NCI-H524 (cell line): ENCODE measurements at places on chromosomes 7 and 10.
A peak's percentile ranks its signal among the peaks of the same experiment; 100 is the strongest.

- DNase-seq = no peak
Measured at GRCh38 chr10:93458821-93459257, 23.3 kb downstream of the MYOF start.

GRCh38 chr7:30594048-30594539, 584 bp upstream of the GARS1 start:
- no peak for DNase-seq

DNA sequence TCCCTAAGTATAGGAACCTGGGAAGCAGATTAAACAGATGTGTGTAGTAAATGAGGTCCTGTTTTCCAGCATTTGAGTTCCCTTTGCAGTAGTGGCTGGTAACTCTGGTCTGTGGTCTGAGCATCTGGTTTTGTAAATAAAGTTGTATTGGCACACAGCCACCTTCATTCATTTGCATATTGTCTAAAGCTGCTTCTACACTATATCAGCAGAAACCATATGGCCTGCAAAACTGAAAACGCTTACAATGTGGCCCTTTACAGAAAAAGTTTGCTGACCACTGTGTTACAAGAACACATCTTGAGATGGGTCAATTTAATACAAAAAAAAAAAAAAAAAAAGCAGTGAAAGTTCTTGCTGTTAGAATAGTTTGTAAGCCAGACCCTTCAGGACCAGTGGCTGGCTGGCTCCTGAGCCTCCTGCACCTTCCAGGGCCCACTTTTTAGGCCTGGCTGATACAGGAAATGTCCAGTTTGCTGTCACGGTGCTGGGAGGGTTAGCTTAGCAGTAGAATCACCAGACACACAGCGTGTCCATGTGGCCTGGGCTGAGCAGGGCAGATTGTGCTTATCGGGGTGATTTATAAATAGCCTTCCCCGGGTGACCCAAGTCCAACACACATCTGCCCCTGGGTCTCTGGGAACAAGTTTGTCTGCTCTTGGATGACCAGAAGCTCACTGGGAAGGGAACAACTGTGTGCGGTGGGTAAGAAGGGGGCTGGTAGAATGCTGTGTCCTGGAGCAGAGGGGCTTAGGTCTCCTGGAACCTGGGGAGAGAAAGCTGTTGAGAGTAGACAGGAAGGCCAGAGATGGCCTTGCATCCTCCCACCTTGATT, 1.4 kb downstream of the C10orf71 start:
- no peak for DNase-seq

DNA sequence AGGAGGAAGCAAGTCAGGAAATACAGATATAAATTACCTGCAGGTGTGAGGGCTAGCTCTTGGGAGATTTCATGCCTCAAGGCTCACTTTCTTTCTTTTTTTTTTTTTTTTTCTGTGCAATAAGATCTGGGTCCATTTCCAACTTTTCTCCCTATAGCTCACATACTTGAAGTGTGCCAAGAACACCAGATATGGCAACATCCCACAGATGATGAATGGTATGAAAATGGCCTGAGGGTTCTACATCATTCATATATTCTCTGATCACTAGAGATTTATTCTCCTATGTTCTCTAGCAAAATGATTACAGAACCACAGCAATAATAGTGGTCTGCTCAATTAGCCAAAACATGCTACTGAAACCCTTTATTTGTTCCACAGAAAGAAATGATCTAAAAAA, 117.2 kb downstream of the LRRTM3 start:
- no peak for DNase-seq

GRCh38 chr10:102675011-102675665, 30.9 kb downstream of the TRIM8 start:
- DNase-seq = no peak

DNA sequence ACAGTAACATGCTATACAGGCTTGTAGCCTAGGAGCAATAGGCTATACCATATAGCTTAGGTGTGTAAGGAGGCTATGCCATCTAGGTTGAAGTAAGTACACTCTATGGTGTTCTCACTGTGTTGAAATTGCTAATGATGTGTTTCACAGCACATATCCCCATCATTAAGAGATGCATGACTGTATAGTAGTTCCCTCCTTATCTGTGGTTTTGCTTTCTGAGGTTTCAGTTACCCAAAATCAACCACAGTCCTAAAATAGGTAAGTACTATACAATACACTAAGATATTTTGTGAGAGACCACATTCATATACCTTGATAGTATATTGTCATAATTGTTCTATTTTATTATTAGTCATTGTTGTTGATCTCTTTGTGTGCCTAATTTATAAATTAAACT, 12.7 kb downstream of the FZD1 start:
- no peak for DNase-seq

DNA sequence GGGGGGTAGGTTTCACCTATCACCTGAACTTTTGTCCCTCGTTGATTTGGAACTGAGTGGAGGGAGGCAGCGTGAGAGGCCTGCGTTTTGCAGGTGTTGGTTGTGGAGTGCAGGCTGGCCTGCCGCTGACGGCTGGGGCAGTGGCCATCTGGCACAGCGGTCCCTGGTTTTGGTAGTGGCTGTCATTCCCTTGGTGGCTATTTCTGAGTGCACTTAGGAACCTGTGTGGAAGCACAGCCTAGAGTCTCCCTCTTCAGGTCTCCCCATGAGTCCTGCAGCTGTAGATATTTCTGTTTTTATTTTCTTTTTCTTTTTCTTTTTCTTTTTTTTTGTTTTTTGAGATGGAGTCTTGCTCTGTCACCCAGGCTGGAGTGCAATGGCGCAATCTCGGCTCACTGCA, 129.2 kb downstream of the CUL2 start:
- DNase-seq = peak; percentile 62

DNA sequence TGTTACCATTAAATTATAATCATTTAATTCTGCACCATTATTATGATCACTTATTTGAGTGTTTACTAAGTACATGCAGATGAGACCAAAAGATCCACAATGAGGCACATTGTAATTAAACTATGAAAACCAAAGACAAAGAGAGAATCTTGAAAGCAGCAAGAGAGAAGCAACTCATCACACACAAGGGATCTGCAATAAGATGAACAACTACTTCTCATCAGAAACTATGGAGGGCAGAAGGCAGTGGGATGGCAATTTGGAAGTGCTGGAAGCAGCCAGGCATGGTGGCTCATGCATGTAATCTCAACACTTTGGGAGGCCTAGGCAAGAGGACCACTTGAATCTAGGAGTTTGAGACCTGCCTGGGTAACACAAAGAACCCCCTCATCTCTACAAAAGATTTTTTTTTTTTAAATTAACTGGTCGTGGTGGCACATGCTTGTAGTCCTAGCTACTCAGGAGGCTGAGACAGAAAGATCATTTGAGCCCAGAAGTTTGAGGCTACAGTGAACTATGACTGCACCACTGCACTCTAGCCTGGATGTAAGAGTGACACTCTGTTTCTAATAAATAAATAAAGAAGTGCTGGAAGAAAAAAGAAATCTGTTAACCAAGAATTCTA, 47.7 kb downstream of the CDK6 start:
- no peak for DNase-seq

- no peak for DNase-seq
Measured at GRCh38 chr10:12690525-12691126, 310.9 kb downstream of the CCDC3 start.

DNA sequence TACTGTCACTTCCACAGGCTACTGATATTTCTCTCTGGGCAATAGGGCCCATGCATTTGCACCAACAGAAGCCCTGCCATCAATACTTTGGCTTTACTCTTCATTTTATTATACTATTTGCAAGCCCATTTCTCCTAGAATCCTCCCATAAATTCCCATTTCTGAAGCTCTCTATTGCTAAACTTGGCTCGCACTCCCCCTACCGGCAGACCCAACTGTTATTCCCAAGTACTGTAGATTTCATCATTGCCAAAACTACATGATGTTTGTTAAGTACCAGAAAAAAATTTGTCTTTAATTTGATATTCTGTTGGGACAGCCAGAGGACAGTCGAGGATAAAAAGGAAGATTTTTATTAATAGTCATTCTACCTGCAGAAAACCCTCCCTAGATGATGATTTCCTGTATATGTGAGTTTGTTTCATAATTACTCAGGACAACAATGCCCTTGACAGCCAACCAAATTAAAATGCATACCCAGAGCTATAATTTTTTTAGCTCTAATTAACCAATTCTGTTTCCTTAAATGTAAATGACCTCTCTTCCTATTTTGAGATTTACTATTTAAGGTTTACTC, 298.6 kb downstream of the REEP3 start:
- peak; percentile 18 for DNase-seq

DNA sequence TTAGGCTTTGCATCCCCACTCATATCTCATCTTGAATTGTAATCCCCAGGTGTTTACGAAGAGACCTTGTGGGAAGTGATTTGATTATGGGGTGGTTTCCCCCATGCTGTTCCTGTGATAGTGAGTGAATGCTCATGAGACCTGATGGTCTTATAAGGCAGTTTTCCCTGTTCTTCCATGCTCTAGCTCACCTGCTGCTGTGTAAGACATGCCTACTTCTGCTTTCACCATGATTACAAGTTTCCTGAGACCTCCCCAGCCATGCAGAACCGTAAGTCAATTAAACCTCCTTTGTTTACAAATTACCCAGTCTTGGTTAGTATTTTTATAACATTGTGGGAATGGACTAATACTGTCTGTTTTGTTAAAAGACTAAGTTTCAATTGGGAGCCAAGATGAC, 35.3 kb upstream of the ZNF92 start:
- no peak for DNase-seq

GRCh38 chr10:29120216-29120615, 168.7 kb upstream of the LYZL1 start:
- DNase-seq = no peak

DNA sequence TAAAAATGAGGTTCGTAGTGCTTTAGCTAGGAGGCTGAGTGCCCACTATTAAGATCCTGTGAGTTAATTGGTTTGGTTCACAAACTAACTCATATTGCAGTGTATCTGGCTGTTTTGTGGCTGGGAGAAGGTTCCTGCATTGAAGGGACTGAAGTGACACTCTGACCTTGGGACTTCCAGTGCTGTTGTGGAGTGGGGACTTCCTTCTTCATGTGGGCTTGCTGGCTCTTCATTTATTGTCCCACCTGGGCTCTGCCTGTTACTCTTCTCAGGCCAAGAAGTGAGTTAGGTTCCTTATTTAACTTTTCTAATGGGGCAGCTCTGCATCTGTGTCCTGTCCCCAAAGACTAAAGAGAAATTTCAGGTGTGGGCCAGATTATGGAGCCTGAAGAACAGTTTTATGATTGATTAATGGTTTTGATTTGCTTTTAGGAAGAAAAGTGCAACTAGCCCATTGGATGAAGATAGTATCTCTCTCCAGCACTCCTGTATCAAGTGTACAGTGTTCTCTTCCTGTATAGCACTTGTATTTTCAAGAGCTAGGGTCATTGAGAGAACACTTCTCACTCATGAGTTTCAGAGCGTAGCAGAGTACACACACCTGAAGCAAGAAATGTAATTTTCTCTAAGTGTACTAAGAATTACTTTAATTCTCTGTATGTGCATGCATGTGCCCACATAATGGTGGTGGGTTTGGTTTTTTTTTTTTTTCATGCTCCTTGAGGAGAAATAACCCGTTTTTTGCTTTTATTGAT, 54.8 kb downstream of the AUTS2 start:
- no peak for DNase-seq

- no peak for DNase-seq
Measured at GRCh38 chr7:41336455-41336952, 366.4 kb downstream of the INHBA start.

DNA sequence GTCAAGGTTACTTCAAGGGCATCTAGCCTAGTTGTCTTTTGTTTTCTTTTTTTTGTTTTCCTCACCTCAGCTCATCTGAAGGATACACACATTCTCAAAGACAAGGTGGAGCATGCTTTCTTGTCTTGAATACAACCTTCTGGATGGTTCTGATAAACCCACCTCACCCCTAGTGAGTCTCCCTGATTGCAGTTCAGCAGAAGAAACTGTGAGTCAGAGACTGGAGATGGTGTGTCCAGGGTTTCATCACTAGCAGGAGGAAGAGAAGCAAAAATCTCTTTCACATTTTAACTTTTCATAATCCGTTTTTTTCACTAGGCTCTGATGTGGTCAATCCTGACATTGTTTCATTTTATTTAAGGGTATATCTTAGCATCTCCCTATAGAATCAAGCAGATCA, 143.0 kb upstream of the NRBF2 start:
- no peak for DNase-seq

- no peak for DNase-seq
Measured at GRCh38 chr7:128889121-128889520, 21.4 kb downstream of the KCP start.

DNA sequence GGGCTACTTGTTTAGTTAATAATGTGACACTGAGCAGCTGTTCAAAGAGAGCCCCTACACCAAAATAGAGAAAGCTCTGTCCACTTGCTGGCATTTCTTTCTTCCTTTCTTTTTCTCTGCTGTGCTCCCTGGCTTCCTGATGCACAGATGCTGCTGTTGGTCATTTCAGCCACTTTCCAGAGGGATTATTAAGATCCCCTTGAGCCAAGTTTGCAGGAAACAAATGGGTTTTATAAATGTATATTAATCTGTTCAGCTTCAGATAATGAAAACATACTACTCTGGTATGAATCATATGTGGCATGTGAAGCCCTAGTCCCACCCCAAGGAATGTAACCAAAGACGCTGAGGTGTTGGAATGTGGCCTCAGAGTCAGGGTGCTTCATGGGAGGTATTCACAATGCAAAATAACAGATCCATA, 638.2 kb upstream of the FZD8 start:
- peak; percentile 3 for DNase-seq

- no peak for DNase-seq
Measured at GRCh38 chr10:88687853-88688467, 18.1 kb upstream of the LIPK start.

DNA sequence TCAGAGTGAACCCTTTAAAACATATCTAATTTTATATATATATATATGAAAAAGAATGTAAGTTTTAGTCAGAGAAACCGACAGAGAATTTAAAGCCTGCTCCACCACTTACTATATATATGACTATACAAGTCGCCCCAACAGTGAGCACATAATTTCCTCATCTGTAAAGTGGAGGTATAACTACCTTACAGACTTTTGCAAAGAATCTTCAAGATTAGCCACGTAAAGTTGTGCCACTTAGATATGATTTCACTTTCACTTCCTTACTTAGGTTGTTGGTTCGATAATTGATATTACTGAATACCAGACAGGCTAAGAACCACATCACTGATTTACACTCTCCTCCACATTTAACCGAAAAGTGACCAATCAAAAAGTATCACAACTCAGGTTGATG, 94.7 kb downstream of the PDE1C start:
- no peak for DNase-seq

DNA sequence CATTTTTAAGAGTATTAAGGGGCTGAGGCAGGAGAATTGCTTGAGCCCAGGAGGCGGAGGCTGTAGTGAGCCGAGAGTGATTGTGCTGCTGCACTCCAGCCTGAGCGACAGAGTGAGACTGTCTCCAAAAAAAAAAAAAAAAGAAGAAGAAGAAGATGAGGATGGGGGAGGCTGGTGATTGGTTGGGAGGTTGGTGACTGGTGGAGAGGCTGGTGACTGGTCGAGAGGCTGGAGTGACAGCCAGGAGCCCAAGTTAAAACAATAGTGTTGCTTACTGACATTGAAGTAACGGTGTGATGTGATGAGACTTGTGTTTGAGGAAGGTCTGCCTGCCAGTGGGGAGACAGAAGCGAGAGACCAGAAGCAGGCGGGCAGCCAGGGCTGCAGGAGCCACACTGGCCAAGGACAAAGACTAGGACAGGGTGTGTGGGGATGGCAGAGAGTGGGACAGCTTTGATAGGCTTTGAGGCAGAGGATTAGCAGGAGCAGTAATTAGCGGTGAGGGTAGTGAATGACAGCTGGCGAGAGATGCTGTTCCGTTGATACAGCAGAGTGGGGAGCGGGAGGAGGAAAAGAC, 4.9 kb downstream of the SRRT start:
- peak; percentile 77 for DNase-seq

- DNase-seq = no peak
Measured at GRCh38 chr7:46396481-46396880, 475.4 kb upstream of the IGFBP3 start.
